ENCODE measurements at places on chromosomes 6 and 20. TPM values are rescaled to one million over a fixed set of nuclear protein-coding genes. Genes with fewer than 3 reads are reported as not detected.

DNA sequence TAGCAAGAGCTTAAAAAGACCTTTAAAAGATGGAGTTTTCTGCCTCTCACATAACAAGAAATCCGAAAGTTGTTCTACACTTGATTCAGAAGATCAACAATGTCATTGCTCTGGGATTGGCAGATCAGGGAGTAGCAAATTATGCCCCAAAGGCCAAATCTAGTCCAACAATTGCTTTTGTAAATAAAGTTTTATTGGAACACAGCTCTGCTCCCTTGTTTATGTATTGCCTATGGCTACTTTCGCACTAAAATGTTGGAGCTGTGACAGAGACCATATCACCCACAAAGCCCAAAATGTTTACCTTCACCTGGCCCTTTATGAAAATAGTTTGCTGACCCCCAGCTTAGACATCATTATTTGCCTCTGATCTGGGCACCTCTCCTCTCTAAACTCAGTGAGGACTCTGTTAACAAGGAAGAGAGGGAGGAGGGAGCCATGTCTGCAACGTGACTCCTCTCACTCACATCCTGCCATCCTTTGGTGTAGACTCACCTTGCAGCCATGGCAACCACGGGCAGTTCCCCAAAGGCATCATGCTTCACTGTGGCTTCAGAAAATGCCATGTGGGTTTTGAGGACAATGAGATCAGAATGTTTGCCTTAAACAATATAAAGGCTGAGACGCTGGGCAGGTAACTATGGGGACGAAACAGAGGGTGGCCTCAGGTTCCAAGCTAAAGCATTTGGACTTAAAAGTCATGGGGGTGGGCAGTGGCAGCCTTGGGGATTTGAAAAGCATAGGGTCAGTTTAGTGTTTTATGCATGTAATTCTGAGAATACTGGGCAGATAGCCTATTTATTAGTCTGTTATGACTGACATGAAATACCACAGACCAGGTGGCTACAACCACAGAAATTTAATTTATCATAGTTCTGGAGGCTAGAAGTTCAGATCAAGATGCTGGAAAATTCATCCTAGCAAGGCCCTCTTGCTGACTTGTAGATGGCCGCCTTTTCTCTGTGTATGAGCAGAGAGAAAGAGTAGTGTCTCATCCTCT lies 149.7 kb upstream of the TNFAIP3 start:
- no peak for DNase-seq

GRCh38 chr6:83303426-83303825 lies 110.3 kb downstream of the RWDD2A start:
- no peak for DNase-seq

GRCh38 chr6:136961848-136962247 lies 39.7 kb downstream of the SLC35D3 start:
- DNase-seq: no peak

DNA sequence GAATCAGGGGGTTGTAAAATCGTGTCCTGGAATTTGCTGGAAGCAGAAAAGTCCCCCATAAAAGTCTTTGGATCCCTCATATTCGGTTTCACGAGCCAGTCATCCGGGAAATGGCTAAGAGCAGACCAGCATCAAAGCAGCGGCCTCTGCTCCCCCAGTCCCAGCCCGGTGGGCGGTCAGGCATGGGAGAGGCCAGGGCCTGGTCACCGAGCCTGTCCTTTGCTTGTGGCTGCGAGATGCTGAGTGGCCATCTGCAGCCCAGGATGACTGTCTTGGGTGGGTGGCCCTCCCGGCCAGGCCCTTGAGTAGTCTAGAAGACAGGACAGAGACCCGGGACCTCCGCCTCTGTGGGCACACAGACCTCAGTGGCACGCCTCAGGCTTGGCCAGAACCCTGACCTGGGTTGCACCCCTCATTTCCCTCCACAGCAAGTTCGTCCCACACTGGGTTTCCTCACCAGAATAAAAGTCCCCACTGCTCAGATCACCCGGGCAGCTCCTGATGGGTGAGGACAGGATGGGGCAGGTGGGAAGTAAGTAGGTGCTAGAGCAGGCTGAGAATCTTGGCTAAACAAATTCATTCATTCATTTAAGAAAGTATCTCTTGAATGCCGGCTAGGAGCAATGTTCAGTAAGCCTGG lies 172.1 kb downstream of the BMP7 start:
- DNase-seq: no peak

- no peak for DNase-seq
Observed at GRCh38 chr6:167651318-167652041, 175.2 kb upstream of the AFDN start.

DNA sequence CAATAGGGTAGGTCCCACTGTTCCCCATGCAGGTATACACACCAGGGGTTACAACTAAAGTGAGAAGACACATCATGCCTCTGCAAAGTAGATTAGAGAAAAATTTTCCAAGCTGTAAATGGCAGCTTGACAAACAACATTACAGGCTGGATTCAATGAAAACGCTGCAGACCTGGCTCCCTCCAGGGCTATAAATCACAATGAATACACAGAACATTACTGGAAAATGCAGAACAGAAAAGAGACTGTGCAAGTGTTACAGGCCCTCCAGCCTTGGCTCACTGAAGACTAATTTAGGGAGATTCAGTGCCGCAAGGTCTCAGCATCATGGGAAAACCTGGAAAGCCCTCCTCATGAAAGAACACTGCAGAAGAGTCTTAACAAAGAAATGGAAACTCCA lies 207.8 kb downstream of the KHDC1L start:
- DNase-seq: no peak

- no peak for DNase-seq
Observed at GRCh38 chr6:125245523-125246264, 56.1 kb downstream of the HDDC2 start.

- no peak for DNase-seq
Observed at GRCh38 chr20:56400001-56400640, 7.7 kb downstream of the CSTF1 start.

DNA sequence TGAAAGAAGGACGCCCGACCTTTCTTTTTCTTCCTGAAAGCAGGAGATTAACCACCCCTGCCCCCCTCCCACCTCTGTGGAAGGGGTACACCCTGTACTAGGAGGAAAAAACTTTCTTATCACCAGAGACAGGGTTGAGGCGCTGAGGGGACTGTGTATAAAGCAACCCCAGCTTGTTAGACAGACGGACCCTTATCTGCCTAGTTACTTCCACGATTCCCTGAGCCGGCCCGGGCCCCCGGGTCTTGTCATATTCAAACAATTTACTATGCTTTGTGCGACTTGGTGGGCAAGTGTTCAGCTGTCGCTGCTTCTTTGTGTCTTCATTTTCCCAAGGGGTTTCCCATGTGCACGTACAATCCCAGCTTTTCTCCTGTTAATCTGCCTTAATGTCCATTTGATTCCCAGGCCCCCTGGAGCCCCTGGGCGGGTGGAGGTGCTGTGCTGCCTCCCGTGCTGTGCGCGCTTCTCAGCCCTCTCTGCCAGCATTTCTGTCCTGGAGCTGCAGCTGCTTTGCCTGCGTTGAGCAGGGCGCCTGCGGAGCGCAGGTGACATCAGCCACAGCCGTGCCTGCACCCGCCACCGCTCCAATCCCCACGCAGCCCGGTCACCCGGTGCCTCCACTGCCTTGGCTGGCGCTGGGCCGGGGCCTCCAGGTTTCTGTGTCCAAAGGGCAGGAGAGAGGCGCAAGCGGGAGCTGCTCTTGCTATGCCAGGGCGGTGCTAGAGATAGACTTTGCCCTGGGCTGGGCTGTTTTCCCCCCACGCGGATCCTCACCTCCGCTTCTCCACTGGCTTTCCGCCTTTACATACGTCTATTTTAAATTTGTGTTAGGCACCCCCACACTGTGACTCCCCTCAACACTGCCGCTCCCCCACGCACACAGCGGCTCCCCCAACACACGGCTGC lies 96.2 kb downstream of the TTLL2 start:
- DNase-seq: no peak

C20orf141 gene
- total RNA-seq: not detected

LY86 gene
- total RNA-seq: not detected

LCA5 gene
- total RNA-seq: 1.0 TPM

AIF1 gene
- total RNA-seq: 4.8 TPM

DACT2 gene
- not detected for total RNA-seq

RCAN2 gene
- total RNA-seq: 48.3 TPM
